ENCODE measurements at places on chromosomes 2 and 18.

DNA sequence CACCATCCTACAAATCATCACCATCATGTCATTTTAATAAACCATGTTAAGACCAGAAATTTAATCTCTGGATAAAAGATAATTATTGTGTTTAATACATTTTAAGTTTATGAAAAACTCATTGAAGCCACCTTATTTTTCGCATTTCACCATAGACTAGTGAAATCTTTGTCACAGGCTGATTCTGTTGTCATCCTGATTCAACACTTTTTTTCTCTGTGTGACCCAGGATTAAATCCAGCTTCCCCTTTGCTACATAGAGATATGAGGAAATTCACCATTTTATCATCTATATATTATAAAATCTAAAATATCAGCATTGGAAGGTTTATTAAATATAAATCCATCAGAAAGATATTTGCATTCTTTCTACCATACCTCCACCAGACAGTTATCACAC, 29.2 kb upstream of the MRO start:
- no peak for DNase-seq

DNA sequence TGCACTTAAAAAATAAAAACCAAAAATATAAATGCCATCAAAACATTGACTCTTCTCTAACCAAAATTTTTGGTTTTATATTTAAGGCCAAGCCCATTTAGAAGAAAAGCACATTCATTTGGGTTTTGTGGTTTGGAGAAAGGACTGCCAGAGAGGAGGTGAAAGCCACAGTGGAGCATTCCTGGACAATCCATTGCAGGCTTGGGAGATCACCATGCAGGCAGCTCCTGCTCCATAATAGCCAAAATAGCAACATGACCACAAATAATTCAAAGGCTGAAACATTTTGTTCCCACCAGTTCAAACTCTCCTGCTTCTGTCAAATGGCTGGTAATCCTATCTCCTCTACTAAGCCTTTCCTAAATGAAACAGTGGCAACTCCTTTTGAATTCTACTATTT, 73.5 kb downstream of the GALNT3 start:
- no peak for DNase-seq

DNA sequence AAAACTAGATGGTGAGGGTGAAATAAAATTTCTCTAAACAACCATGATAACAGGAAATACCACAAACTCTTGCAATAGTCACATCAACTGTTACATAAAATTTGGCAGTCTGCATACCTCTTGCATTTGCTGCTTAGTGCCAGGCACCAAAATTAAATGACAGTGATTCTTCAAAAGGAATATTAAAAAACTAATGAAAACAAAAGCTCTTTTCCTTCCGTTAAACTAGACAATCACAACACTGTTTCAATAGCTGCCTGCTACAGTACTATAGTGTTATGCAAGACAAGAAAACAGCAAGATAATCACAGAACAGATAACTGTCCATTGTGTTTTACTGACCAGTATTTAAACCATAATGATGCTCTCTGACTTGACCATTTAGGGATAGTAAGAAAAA, 239.0 kb upstream of the SMAD7 start:
- no peak for DNase-seq

DNA sequence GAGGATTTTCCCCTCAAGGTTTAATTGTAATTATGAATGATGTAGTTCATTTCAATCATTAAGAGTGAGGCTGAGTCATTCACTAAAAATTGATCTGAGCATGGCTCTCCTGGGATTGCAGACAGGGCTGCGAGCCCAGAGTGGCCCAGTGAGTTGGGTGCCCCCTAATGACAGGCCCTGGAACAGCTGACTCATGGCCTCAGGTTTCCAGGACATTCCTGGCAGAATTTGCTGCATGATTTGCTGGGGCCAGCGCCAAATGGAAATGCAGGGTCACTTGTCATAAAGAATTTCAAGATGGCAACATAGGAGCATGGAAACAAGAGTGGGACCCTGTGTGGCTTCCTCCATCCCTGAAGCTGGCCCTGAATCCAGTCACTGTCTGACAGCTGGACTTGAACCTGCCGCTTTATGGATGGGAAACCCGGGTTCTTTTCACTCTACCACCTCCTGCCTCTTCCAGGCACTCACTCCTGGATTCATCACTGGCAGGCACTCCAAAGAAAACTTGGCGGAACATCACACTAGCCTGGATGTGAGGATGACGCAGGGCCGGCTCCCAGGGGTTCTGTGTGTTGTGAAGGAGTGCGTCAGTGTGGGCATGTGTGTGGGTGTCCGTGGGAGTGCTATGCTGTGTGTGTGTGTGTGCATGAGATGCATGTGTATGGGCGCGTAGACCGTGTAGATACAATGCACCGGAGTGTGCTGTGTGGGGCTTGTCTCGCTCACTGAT, 15.2 kb downstream of the OTOF start:
- DNase-seq: no peak

DNA sequence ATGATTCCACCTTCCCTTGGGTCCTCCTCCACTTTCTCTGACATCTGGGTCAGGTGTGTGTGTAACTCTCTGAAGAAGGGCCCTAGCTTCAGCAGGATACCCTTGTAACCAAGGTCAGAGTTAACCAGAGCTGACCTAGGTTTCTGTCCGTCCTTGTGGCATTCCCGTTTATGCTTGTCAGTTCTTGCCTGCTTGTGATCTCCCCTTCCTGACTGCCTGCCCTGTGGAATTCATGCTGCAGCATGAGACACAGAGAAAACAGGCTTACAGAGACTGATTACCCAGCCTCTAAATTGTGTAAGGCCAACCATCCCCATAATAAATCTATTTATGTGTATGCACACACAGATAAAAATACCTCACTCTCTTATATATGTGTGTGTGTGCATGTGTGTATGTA, 22.8 kb downstream of the NXPH2 start:
- DNase-seq: no peak

- DNase-seq: no peak
These were observed 251.3 kb downstream of the RPIA start for GRCh38 chr2:88942798-88943197.

DNA sequence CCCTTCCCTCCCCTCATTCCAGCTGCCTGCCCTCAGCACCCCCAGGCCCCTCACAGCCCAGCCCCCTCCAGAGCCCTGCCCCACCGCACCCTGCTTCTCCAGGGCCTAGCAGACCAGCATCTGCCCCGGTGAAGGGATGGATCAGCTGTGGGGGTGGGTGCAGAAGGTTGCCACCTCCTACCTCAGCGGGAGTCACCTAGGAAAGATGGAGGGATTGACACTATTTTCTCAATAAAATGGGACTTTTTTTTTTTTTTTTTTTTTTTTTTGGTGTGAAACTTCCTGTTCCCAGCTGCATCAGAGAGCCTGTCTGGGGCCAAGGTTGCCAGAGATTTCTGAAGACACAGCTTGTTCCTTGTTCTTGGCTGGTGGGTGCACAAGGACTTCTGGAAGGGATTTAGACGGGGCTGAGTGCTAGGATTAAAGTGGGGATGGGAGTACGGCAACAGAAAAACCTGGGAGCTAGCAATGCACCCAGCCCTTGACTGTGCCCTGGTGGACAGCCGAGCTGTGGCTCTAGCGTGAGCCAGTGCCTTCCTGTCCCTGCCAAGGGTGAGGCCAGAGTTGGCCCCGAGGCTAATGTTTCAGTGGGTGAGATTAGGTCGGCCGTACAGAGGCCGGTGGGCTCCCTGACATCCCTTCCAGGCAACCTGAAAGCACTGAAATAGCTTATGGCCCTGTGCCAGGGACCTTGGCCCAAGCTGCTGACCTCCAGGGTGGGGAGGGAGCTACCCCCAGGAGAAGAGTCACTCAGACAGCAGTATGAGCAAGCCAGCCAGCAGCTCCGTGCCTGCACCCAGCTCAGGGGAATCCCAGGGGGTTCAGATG, 4.6 kb downstream of the B3GNT7 start:
- no peak for DNase-seq
